ENCODE measurements at places on chromosomes 2 and 18.

- DNase-seq: no peak
Observed at GRCh38 chr2:74715880-74716279, 61.8 kb downstream of the SEMA4F start.

DNA sequence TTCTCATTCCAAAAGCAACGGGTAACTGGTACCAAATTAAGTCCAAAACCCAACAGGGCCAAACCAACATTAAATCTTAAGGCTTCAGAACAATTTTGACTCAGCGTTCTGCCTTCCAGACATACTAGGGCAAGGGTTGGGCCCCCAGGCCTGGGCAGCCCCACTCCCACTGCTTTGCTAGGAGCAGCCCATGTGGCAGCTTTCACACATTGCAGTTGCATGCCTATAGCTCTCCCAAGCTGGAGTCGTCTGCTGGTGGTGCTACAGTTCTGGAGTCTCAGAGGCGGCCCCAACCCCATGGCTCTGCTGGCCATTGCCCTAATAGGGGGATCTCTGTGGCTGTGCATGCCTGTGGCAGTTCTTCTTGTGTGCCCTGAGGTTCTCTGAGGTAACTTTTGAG lies 37.6 kb upstream of the CD226 start:
- no peak for DNase-seq

- DNase-seq: no peak
Observed at GRCh38 chr2:1451422-1451821, 38.2 kb downstream of the TPO start.

GRCh38 chr18:36862182-36862581 lies 33.3 kb downstream of the KIAA1328 start:
- DNase-seq: no peak

DNA sequence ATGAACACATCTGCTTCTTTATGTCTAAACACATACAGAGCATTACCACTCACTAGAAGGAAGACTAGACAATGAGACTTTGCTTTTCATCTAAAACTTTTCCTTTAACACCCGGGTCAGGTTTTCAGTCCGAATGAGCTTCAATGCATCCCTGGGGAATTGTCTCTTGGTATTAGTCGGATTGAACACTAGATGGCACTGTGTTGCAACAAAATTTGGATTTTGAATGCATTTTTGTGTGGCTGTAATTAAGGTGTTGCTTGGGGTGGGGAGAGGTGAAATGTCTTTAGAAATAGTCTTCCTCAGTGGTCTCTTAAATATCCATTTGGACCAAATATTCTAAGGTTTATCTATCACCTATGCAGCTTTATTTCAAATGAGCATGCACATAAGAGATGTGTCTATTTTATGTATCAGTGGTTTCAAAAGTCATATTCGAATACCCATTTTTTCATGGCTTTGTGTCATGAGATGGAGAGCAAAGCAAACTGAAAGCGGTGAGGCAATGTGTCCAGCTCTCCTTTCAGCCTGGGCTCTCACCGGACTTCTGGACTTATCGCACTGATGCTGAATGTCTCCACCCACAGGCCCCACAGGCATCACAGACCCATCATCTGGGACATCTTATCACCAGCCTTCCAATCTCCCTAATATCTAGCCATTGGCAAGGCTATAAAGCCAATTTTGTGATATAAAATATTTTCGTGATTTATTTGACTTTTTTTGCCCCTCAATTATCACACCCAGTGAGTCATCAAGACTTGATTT lies 510.3 kb downstream of the RNF144A start:
- DNase-seq: no peak

DNA sequence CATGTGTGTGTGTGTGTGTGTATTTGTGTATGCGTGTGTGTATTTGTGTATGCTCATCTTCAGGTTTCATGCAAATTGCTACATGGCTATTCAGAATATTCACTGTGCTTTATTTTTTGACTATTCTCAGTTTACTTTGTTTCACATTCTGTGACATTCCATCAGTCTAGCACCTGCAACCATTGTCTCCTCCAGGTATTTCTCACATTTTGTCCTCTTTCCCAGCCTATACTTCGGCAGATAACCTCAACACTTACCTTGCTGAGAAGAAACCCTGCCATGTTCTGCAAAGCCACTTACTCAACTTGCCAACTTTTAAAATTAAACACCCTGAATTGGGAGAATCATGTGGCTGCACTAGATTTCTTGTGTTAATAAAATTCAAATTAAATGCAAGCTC lies 135.4 kb upstream of the REG3A start:
- DNase-seq: no peak

DNA sequence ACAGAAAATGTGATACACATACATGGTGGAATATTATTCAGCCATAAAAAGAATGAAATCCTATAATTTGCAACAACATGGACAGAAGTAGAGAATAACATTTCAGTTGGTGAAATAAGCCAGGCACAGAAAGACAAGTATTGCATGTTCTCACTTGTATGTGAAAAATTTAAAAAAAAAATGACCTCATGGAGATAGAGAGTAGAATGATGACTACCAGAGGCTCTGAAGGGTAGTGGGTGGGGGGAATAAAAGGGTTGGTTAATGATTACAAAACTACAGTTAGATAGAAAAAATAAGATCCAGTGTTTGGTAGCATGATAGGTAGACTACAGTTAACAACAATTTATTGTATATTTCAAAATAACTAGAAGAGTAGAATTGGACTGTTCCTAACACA lies 24.5 kb downstream of the PRKD3 start:
- DNase-seq: no peak

GRCh38 chr18:23893653-23894052 lies 120.9 kb upstream of the TTC39C start:
- no peak for DNase-seq

GRCh38 chr2:42136782-42137124 lies 32.4 kb upstream of the EML4 start:
- DNase-seq: no peak

- no peak for DNase-seq
Observed at GRCh38 chr2:60498127-60498815, 55.2 kb downstream of the BCL11A start.

- no peak for DNase-seq
Observed at GRCh38 chr2:20156836-20157192, 68.1 kb downstream of the SDC1 start.

GRCh38 chr18:35241448-35241804 lies 592 bp downstream of the ZNF397 start:
- no peak for DNase-seq

DNA sequence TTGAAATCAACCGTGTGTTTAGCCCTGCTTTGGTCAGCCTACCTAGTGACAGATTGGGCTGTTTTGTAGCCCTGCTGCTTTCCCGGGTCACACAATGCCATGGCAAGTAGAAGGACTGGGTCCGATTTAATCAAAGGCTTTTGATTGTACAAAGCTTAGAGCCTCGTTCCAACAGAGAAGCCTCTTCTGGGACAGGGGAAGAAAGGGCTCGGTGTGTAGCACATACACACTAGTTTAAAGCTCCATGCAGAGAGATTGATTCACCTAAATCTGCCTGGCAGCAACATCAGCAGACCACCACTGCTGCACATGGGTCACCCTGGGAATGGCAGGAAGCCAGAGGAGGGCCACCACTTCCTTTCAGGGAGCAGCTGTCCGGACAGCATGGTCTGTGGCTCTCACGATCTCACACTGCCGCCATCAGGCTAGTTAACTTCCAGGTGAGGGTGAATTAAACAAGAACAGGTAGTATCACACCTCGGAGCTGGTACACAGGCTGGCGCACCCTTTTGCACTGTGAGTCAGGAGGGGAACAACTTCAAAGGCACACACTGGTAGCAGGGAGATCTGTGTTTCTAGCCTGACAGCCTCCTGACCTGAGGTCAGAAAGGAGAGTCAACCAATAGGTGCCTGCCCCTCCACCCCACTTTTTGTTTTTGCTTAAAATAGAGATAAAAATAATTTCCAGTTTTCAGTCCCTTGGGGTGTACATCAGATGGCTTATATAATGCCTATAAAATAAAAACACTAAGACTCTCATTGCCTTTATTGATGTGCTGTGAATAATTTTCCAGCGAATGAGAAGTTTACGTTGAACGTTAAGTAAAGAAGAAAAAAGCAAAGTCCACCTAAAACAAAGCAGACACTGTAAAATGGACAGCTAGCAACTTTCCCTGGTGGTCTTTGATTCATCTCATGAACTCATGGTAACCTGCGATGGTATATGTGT lies 108.5 kb downstream of the CDCA7 start:
- DNase-seq: no peak

- DNase-seq: no peak
Observed at GRCh38 chr18:57624988-57625387, 3.4 kb upstream of the NARS1 start.

- DNase-seq: no peak
Observed at GRCh38 chr2:147222506-147222905, 622.3 kb upstream of the ACVR2A start.

Data from right cardiac atrium (tissue), 5 donors.